ENCODE measurements at places on chromosomes 16 and 17. TPM values are rescaled to one million over a fixed set of nuclear protein-coding genes. Genes with fewer than 3 reads are reported as not detected.

DNA sequence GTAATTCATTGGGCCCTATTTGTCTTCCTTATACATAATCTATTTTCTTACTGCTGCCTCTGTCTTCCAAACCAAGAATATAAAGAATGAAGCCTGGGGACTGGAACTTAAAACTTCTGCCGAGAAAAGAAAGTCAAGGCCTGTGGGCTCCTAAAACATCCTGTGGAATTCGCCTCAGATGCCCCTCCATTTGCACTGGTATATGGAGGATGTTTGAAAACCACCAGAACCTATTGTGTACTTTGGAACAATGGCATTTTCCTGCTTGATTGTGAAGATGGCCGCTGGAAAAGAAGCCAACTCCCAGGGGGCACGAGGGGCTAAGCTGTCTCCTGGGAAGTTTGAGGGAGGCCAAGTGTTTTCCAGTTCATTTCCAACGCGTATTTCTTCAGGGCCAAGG, 122.4 kb downstream of the WWOX start:
- DNase-seq: no peak

- DNase-seq: no peak
Observed at GRCh38 chr17:3980381-3981014, 16.3 kb upstream of the ATP2A3 start.

GRCh38 chr16:26457095-26457494, 609.6 kb upstream of the C16orf82 start:
- no peak for DNase-seq

The OR3A3 gene
- not detected for total RNA-seq

- no peak for DNase-seq
Observed at GRCh38 chr17:28112181-28112580, 69.7 kb downstream of the NLK start.

GRCh38 chr17:43068570-43069367, 43.7 kb downstream of the RND2 start:
- no peak for DNase-seq

The CASKIN1 gene
- 1.4 TPM for total RNA-seq

- DNase-seq: no peak
Observed at GRCh38 chr17:46770818-46771560, 47.5 kb downstream of the WNT3 start.

DNA sequence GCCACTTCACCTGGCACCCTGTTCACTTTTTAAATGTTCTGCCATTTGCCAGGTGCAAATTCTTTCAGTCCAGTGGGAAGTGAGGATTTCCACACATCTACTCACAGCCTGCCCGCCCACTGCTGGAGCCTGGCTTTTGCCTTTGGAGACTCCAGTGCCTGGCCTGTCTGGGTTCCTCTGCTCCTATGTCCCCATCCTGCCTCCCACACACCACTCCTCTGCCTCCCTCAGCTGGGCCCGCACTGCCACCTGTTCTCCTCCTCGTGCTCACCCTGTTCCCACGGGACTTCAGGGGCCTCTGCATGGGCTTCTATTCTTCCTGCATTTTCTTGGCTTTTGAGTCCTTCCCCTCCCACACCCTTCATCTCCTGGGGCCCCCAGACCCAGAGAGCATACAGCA, 7.9 kb upstream of the NDRG4 start:
- DNase-seq: no peak

The SLC16A6 gene
- total RNA-seq: 10.8 TPM

The KRTAP3-1 gene
- not detected for total RNA-seq

DNA sequence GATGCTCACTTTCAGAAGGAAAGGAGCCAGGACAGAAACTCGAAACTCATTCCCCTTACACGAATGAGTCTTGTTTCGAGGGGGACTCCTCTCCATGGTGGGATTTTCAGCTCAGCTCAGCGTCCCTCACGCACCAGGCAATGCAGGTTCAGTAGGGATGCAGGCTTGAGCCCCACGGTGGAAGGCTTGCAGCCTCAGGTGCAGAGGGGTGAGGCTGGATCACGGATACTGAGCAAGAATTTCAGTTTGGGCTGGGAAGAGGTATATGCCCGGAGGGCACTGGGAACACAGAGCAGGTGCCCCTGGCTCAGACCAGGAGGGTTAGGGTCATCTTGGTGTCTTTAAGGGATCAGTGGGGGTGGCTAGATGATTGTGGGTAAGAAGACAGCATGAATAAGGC, 344.9 kb upstream of the TNRC6C start:
- no peak for DNase-seq

DNA sequence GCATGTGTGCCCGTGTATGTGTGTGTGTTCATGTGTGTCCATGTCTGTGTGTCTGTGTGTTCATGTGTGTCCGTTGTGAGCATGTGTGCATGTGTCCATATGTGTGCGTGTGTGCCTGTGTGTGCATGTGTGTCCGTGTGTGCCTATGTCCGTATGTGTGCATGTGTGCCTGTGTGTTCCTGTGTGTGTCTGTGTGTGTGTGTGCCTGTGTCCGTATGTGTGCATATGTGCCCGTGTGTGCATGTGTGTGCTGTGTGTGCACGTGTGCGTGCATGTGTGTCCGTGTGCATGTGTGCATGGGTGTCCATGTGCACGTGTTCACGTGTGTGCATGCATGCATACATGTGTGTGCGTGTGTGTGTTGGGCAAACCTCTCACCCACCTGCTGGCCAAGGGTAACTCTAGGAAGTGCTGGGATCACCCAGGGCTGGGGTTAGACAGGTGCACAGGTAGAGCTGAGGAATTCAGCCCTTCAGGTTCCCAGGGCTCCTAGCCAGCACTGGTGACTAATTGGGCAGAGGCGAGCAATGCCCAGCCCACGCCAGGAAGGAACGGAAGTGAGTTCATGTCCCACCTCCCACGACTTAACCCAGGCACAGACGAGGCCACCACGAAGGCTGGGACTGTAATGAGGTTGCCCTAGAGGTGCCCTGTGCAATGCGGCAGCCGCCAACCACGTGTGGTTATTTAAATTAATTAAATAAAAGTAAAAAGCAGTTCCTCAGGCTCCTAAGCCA, 8.2 kb upstream of the CSNK1D start:
- peak; percentile 31 for DNase-seq

DNA sequence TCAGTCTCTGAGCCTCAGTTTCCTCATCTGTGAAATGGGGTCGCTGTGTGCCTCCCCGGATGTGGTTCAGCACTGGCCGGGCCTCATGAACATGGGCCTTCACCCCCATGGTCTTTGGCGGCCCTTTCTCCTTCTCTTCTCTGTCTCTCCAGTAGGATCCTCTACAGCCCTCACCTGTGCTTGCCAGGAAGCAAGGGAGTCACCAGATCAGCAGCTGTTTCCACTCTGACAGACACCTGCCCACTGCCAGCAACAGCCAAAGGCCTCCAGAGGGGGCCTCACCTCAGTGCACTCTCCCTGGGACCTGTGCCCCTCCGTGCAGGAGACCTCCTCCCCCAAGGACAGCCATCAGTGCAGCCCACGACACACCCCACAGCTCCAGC, 89.4 kb downstream of the C16orf78 start:
- peak; percentile 16 for DNase-seq

The ALOX15B gene
- not detected for total RNA-seq

The CACNG4 gene
- not detected for total RNA-seq

DNA sequence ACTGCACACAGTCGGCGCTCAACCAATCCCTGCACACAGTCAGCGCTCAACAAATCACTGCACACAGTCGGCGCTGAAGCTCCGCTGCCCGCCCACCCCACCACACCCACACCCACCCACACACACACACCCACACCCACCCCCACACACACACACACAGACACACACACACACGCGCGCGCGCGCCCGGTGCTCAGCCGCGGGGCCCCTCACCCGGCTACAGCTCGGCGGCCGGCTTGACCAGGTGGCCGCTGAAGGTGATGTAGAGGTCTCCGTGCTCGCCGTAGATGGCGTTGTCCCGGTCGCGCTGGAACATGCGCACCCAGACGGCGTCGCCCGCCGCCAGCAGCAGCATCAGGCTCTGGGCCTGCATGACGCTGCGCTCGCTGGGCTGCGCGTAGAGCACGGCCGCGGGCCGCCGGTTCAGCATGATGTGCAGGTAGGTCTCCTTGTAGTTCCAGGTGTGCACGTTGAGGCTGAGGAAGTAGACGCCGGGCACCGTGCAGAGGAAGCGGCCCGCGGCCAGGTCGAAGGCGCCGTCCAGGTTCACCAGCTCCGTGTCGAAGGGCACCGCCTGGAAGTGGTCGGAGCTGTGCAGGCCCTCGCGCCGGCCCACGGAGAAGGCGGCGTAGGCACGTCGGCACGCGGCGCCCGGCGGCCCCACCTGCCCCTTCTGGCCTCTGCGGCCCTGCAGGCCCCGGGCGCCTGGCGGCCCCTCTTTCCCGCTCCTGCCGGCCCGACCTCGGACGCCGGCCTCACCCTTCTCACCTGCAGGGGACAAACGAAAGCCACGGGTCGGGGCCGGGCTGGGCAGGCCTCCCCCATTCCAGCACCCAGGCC, 2.5 kb downstream of the C1QTNF8 start:
- DNase-seq: peak; percentile 22

The SLC5A2 gene
- total RNA-seq: 0.25 TPM

The KRT28 gene
- not detected for total RNA-seq

GRCh38 chr16:89193576-89194293, 6.6 kb downstream of the SLC22A31 start:
- DNase-seq: no peak

The RPUSD1 gene
- total RNA-seq: 22.2 TPM

GRCh38 chr16:54200720-54201119, 85.9 kb downstream of the IRX3 start:
- DNase-seq: no peak

DNA sequence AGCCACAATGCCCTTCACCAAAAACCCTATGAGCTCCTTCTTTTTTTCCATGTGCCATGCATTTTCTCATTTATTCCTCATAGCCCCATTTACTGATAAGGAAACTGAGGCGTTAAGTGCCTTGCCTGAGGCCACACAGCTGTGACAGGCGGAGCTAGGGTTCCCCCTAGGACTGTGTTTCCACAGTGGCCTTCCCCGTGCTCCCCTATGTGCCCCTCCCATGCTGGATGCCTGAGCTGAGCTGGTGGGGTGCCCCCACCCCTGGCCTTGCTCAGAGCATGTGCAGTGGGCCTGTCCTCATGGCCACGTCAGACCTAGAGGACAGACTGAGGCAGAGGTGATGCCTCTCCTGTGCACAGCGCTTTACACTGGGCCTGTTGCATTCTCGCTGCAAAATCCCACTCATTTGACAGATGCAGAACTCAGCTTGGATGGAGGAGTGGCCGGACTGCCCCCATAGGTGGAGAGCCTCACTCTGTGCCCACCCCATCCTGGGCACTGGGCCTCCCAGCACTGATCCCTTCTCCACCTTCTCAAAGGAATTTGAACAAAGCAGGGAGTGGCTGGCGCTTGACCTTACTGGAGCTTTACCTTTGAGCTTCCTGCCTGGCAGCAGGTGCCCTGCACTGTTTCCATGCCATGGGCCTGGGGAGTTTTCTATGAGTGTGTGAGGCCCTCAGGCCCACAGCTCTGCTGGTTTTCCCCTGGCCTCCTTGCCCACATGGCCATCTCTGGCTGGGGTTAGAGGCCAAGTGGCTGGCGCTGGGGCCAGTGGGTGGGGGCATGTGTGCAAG, 2.6 kb downstream of the MAP2K3 start:
- DNase-seq: peak; percentile 35

- DNase-seq: no peak
Observed at GRCh38 chr17:69871318-69871717, 203.7 kb upstream of the KCNJ16 start.

DNA sequence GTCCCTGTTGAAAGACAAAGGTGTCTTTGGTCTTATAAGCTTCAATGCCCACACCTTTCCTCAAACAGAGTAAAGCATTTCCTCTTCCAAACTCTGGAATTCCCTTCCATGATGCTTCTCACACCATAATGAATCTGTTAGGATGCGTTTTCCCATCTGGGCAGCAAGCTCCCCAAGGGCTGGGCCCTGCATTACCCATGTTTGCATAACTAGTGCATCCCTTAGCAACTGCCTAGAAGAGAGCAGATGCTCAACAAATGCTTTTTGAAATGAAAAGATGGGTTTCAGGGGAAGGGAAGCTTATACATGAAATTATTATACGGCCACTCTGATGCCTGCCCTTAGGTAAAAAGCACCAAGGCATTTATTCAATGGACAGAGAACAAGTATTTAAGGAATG, 124.5 kb upstream of the CCL2 start:
- DNase-seq: no peak

DNA sequence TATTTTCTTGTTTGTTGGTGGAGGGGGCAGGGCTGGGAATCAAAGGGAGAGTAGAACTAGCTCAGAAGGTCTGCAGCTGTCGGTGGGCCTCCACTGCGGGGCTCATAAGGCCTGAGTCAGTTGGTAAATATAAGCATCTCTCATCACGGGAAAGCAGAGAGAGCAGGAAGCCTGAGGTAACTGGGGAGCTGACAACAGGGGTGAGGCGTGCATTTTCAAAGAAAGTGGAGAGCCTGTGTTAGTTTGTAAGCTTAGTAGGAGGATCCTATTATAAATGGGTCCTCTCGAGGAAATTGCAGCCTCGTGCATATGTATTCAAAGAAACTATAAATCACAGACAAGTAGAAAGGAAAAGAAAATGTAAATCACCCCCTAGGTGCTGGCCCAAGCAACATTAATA, 221.0 kb upstream of the CDH13 start:
- DNase-seq: no peak

DNA sequence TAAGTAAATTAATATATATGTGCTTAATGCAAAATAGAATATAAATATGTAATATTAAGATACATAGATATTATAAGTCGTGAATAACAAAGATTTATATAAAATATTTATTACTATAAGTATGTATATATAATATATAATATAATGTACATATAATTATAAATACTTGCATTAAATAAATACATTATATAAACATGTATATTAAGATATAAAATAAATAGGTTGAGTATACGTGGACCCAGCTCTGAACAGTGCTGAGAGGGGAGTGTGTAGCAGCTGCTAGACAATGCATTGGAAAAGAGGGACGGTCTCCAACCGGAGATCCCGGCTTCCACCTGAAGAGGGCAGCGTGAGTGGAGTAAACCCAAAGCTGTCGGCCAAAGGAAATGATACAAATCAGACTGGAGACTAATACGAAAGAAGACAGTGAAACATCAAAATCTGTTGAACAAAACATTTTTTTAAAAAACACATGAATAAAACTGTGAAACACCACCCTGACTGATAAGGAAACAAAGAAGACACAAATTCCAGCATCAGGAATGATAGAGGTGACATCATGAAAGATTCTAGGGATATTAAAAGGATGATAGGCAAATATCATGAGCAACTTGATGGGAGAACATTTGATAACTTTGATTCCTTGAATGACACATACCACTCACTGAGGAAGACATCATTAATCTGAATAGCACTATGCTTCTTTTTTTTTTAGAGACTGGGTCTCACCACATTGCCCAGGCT, 125.4 kb upstream of the CHMP6 start:
- peak; percentile 80 for DNase-seq

The TBX4 gene
- total RNA-seq: not detected

DNA sequence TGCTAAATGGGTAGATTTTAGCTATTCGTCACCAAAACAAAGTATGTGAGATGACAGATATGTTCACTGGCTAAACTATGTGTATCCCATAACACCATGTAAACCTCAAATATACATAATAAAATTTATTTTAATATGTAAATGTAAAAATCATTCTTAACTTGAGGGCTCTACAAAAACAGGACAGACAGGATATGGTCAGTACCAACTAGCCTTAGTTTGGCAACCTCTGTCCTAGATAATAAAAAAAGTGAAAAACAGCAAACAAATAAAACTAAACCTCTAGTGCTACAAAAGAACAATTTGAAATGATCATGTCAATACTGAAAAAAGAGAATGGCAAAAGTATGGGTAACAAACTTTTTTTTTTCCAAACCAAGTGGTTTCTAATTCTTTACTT, 33.8 kb downstream of the NCOR1 start:
- no peak for DNase-seq

The FAM171A2 gene
- not detected for total RNA-seq

The SYT17 gene
- not detected for total RNA-seq
